GM12864 (cell line): ENCODE measurements at places on chromosomes 6 and 20.

- DNase-seq, result no peak
These were observed 347.0 kb downstream of the CDH4 start for GRCh38 chr20:61599061-61599531.

DNA sequence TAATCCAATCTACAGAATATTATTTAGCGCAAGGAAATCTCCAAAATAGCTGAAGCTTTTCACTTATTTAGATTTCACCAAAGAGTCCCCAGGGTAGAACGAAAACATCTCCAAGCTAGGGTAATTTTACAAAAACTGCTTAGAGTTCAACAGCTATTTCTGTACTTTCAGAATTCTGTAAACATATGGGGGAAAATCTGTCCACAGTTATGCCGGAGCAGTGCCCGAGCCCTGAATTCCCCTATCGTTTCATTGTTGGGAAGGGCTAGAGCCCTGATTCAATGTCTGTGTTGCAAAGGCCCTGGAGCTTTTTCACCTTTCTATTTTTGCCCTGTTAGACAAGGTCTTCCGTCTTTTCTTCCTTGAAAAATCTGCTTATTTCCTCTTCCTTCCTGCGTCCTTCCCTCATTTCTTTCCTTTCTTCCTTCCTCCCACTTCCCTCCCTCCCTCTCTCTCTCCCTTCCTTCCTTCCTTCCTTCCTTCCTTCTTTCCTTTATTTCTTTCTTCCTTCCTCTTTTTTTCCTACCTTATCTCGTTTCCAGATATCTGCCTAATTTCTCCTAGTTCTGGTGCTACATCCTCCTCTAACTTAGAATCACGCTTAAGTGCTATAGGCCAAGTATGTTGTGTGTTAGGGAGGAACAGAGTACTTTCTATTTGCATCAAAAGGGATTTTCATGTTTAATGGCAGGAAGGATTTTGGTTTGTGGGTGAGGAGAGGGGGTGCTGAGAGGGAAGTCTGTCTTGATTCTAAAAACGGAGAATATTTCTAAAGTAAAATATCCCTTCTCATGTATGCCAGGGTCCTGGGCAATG is 122.5 kb upstream of the BMP2 start:
- no peak for DNase-seq

- DNase-seq, result no peak
These were observed 27.4 kb upstream of the FAM135A start for GRCh38 chr6:70385901-70386300.

- DNase-seq, result no peak
These were observed 1.2 kb upstream of the MYCT1 start for GRCh38 chr6:152696522-152696921.

GRCh38 chr20:4216142-4216735 is 200.9 kb upstream of the RNF24 start:
- no peak for DNase-seq

GRCh38 chr20:17654649-17655285 is 27.3 kb downstream of the RRBP1 start:
- DNase-seq, result no peak

DNA sequence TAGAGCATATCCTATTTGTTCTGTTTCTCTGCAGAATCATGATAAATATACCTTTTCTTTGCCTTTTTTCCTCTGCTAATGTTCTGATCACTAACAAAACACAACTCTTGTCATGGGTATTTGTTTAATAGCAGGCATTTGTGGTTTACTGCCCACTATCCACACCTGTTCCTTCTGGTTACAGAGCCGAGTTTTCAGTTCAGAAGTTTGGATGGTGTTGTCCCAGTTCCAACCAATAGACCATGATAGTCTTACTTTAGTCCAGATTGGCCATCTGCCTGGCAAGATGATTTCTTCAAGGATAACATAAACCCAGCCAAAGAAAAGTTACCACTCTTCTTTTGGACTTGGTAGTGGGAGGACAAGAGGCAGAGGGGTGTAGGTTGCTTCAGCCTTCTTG is 211.2 kb downstream of the TFAP2A start:
- DNase-seq, result no peak

DNA sequence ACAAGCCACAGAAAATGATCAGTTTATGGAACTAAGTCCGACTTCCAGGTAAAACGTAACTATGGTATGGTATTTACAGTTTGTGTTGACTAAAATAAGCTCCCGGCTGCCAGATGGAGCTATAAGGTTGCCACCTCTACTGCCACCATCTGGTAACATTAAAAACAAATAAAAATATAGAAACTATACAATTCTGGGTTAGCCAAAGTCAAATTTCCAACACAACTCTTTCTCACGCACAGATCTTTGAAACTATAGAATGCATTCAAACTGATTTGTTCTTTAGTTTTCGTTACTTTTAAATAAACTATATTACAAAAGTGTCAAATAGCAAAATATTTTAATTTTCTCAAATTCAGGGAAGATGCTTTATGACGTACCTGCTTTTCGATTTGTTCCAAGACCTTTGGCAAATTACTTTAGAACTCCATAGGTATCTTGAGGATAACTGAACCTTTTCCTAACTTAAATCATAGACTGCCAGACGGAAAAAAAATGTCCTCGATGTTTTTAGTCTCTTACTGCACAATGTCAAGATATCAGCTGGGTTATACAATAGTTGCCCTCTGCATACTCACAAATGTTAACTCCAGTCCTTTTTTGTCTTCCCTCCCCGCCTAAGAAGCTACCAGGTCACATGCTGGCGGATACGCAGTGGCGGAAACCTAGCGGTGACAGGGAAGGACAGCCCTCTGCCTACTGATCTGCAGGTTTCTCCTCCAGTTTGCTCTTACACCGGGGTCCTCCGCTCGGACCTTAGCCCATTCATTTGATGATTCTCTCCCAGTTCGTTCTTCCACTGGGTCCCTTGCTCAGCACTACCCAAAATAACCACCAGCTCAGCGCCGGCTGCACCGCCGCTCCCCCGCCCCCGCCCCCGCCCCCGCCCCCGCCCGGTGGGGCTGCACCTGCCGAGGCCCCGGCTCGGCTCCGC is 888 bp downstream of the SLC17A5 start:
- peak; percentile 72 for DNase-seq

GRCh38 chr6:112113918-112114317 is 26.5 kb downstream of the FAM229B start:
- DNase-seq, result no peak

- no peak for DNase-seq
These were observed 515.0 kb downstream of the CDH26 start for GRCh38 chr20:60473211-60473610.

GRCh38 chr20:47036091-47036870 is 141.6 kb downstream of the EYA2 start:
- DNase-seq, result no peak

GRCh38 chr6:53618219-53618618 is 47.3 kb downstream of the KLHL31 start:
- DNase-seq, result no peak

DNA sequence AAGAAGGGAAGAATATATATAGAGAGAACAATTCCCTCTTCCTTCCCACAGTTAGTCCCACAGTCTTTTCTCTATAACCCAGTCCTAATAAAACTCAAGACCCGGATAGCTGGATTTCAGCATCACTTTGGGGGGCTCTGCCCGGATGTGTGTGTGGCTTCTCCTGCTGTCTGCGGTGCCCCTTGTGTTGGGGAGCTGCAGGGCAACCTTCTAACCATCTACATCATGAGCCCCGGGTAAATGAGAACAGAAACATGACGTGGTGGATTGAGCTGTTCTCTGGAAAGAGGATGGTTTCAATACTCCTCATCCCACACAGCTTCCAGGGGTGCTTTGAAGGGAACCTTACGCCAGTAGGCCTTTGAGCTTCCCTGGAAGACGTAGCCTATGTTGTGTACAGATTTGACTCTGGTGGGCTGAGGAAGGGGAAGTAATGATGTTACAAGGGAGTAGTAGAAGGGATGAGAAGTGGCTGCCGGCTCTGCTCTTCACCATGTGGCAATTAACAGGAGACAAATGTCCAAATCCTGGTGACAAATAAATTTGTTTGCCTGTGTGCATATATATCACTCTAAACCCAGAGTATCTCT is 13.5 kb upstream of the PRDM1 start:
- DNase-seq, result no peak

- DNase-seq, result no peak
These were observed 25.1 kb downstream of the JAG1 start for GRCh38 chr20:10648651-10649050.

DNA sequence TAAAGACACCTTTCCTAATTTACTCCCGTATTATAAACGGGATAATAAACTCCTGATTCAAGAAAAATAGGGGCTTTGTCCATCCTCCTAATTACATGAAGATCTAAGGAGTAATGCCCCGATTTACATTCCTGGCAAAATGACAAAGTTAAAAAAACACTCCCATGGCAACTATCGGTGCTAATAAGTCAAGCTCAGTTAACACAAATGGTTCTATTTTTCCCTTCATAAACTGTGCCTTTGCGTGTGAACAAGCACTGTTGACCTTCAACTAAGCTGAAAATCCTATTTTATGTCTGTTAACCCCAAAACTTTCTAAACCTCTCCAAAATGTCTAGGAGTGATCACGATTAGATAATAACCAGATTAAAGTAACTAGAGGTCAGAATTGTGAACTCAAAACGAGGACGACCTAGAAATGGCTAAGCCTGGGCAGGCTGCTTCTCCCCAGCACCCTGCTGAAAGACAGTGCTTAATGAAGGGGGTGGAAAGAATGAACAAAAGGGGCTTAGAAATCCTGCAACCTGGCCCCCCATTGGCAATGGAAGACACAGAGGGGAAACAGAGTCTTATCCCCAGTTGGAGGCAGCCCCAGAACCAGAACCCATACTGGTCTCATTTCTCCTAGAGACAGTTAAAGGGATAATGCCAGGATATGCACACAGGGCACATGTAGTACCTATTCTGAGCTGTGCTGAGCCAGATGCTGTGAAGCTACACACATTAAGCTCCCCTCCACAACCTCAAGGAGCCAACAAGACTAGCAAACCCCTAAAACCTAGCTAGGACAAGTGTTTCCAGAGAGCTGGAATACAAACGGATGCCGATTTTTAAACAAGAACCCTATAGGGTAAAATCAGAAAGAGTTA is 23.0 kb downstream of the SLC23A2 start:
- no peak for DNase-seq

DNA sequence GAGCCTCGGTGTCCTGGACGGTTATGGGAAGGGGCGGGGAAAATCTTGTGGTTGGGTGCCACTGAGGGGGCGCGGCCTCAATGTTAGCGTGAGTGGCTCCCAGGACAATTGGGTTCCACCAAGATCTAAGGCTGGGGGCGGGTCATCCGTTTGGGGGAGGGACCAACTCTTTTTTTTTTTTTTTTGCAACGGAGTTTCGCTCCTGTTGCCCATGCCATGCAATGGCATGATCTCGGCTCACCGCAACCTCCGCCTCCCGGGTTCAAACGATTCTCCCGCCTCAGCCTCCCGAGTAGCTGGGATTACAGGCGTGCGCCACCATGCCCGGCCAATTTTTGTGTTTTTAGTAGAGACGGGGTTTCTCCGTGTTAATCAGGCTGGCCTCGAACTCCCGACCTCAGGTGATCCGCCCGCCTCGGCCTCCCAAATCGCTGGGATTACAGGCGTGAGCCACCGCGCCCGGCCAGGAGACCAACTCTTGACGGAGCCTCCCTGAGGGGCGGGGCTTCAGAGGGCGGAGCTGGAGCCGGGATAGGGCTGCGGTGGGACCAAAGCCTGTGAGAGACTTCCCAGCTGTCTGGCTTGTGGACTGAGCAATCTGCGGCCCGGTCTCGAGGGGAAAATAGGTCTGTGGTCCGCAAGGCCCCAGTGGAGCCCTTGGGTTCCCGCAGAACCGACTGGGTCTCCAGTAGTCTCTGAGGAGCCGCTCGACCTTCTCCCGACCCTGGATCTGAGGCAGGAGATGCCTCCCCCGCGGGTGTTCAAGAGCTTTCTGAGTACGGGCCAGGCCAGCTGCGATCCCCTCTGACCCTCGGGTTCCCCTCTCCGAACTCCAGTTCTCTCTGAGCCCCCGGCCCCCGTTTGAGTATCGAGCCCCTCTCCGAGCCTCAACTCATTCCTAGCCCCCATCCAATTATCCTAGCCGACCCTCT is 1.1 kb downstream of the SPAG4 start:
- DNase-seq, result peak; percentile 99

- no peak for DNase-seq
These were observed 189.1 kb downstream of the TBX18 start for GRCh38 chr6:84575264-84575663.

GRCh38 chr6:168025831-168026710 is 28.6 kb downstream of the KIF25 start:
- no peak for DNase-seq

- DNase-seq, result no peak
These were observed 85.0 kb downstream of the FNDC1 start for GRCh38 chr6:159254186-159254585.

DNA sequence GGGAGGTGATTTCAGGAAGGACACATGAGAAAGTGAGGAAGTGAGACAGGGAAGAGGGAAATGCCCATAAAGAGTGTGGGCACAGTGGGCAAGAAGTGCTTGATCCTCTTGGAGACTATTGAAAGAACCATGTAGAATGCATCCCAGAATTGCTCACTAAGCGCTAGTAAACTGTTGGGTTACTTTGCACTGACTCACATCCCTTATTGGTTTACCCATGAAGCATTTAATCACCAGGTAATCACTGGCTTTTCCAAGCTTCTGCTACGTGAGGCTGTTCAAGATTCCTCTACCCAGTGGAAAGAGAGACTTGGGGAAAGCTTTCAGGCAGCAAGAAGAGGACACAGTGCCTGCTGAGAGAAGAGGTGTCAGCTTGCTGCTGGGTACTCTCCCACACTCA is 410.0 kb upstream of the JAG1 start:
- DNase-seq, result no peak

DNA sequence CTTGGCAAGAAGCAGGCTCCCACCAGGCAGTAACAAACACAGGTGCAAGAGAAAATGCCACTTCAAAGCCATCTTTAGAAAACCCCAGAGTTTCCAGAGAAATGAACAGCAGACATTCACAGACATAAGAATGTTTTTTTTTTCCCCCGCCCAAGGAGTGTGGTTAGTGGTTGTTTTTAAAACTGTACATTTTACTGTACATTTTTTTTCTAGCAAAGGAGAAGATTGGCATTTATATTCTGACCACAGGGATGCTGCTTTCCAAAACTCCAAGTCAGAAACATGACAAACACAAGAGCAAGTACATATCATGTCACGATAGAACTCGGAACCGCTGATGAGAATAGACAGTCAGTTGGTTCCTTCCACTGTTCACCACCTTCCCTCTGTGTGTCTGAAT is 197.9 kb downstream of the LRFN2 start:
- no peak for DNase-seq
